Stimulated activated CD4-positive, alpha-beta T cell treated with anti-CD3 and anti-CD28 coated beads, TNF-alpha, amount 100 ng/mL, for 48 hours (primary cell): ENCODE measurements at places on chromosomes 11 and 22.

DNA sequence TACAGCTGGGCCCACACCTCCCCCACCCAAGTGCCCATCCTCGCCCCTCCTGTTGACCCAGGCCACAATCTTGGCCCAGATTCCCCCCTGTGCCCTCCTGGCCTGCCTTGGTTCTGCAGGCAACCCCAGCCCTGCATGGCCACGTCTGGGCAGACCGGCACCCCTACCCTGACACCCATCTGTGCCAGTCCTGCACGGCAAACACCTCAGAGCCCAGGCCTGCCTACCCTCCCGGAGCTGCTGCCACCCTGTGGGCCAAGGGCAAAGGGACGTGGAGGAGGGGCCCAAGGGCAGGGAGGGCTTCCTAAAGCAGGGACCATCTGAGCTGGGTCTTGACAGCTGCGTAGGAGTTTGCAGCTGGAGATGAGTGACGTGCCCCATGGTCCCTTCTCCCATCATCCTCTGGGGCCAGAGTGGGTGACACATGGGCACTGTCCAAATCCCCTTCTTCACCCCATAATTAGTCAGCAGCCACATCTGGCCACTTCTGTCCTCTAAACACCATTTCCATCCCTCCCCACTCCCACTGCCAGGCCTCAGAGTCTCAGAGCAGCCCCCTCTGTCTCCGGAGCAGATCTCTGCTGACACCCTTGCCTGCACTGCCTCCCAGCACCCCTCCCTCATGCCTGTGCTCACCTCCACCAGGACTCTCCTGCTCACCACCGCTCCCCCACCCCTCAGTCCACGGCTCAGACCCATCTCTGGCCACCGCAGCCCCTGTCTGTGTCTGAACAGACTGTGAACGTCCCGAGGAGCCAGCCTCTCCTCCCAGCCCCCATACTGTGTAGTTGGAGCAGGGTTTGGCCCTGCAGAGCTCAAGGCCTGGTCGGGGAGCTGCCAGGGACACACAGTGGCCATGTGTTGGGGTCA lies 35.6 kb upstream of the PPARA start:
- DNase-seq: no peak

DNA sequence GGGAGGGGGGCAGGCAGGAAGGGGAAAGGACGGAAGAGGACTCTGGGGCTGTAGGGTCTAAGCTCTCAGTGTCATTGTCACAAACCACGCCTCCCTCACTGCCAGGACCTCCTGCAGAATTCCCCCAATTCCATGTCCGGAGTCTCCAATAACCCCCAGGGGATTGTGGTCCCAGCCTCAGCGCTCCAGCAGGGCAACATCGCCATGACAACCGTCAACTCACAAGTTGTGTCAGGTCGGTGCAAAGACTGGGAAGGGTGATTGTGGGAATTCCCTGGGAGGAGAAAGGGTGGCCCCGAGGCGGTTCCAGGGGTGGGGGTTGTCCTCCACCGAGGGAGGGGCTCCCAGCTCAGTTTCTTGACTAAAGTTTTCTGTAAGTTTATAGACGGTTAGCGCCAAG lies 86.0 kb downstream of the FEZ1 start:
- DNase-seq: no peak

GRCh38 chr11:109733245-109733644 lies 311.3 kb downstream of the C11orf87 start:
- DNase-seq: no peak

- DNase-seq: no peak
These were observed 38.5 kb upstream of the FJX1 start for GRCh38 chr11:35579557-35580396.

DNA sequence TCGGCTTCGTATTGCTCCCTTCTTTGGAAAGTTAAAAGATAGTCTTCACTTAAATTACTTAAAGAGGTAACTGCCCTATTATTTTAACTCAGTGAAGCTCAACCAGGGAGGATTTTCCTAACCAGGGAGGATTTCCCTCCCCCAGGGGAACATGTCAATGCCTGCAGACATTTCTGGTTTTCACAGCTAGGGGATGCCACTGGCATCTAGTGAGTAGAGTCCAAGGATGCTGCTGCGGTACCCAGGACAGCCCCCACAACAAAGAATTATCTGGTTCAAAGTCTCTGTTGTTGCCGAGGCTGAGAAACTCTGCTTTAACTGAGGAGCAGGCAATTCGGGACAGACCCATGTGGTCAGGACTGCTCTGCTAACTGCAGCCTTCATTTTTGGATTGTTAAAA lies 82.2 kb downstream of the DEPDC5 start:
- DNase-seq: no peak

- no peak for DNase-seq
These were observed 4.8 kb downstream of the ROBO4 start for GRCh38 chr11:124892750-124893454.

DNA sequence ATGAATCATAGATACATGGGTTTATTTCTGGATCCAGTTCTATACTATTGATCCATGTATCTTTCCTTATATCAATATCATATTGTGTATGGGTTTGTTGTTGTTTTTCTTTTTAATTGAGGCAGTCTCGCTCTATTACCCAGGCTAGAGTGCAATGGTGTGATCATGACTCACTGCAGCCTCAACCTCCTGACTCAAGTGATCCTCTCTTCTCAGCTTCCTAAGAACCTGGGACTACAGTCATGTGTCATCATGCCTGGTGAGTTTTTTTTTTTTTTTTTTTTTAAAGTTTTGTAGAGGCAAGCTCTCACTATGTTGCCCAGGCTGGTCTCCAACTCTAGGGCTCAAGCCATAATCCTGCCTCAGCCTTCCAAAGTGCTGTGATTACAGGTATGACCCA lies 1589.4 kb upstream of the TENM4 start:
- DNase-seq: no peak
